ENCODE measurements at places on chromosomes 1 and 21.

- DNase-seq, result no peak
Observed at GRCh38 chr21:23664193-23664694, 1943.0 kb downstream of the MRPL39 start.

GRCh38 chr1:115089420-115090185 is at the start of gene TSPAN2:
Gene TSPAN2 (minus strand): TSS chr1:115089503. CDS start chr1:115089432, 71 bp downstream.
- no peak for DNase-seq

GRCh38 chr1:68791800-68792199 is 294.9 kb upstream of the DEPDC1 start:
- no peak for DNase-seq

DNA sequence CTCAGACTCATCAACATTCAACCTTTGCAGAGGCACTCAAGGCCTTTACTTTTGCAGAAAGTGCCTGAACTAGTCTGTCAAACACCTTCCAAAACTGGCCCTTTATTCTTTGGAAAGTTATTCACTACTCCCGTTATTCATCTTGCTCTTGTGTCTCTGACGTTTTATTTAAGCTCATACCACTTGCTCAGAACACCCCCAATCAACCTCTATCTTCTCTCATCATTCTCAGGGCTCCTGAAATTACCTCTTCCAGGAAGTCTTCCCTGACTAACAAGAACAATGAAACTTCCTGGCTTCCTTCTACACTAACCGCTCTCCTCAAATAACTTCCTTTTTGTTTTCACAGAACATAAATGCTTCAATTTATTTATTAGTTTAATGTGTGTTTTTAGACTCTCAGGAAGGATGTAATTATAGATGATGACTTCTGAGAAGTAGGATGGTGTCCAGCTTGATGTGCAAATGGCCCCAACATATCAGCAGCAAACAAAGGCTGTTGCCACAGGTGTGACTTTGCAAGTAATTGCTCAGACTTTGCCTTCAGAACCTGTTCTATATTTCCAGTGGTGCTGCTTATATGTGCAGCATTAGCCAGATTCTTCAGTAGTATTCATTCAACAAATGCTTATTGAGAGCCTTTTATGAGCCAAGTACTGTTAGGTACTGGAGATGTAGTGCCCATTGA is 22.8 kb upstream of the BATF3 start:
- DNase-seq, result no peak

- DNase-seq, result no peak
Observed at GRCh38 chr1:240244968-240245628, 153.4 kb downstream of the FMN2 start.

Data from NCI-H2081 treated with DMSO at 0.1 percent for 48 hours (cell line).